NCI-H510A (cell line): ENCODE measurements at places on chromosomes 6 and 20.
A peak's percentile ranks its signal among the peaks of the same experiment; 100 is the strongest.

DNA sequence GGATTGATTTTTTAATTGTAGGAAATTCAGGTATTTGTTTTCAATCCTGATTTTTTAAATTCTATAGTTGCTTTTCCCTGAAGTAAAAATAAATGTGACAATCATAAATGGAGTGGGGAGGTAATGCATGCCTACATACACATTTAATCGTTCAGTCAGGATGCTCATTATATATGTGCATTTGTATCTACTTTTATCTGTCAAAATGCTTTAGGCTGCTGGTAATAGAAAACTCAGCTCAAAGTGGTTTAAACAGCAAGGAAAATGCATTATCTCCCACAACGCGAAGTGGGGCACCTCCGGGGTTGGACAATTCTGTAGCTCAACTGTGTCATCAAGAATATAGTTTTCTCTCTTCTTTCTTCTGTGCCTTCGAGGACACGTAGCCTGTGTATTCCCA lies 116.4 kb upstream of the SASH1 start:
- no peak for DNase-seq

- no peak for DNase-seq
Measured at GRCh38 chr6:159777240-159777904, 12.0 kb downstream of the TCP1 start.

GRCh38 chr20:62808211-62808865 lies 3.7 kb downstream of the OGFR start:
- DNase-seq, result no peak

- DNase-seq, result no peak
Measured at GRCh38 chr20:50101887-50102286, 11.1 kb downstream of the UBE2V1 start.

DNA sequence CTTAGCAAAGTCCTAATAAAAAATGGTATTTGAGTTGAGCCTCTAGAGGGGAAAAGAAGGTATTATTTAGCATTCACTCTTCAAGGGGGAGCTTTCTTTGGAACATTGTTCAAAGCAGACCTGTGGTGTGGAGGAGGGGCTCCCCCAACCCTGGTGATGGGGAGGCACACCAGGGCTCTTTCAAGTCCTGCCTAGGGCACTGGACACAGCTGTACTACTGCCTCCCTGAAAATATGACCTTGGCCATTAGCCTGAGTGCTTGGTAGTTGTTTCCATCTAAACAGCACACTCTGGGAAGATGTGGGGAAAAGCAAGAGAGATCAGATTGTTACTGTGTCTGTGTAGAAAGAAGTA lies 215.1 kb upstream of the CNR1 start:
- DNase-seq, result no peak

DNA sequence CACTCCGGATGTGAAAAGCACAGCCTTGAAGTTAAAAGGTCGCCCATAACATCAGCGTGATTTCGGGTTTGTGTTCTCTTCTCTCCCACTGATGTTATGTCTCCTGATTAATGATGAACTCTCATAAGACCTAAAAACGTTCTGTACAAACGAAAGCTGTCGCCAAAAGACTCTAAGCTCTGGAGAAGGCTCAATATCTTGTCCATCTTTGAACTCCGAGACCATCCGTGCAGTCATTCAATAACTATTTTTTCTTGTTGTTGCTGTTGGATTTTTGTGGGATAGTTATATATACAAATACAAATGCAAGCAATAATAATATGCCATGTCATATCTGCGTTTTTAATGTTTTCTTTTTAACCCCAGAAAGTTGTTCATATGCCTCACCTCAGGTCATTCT lies 291.8 kb upstream of the MARCKS start:
- DNase-seq, result no peak

- DNase-seq, result no peak
Measured at GRCh38 chr20:40634891-40635290, 54.1 kb downstream of the MAFB start.

GRCh38 chr6:157962601-157963302 lies 18.9 kb upstream of the SYNJ2 start:
- no peak for DNase-seq

GRCh38 chr20:37841971-37842370 lies 61.0 kb upstream of the VSTM2L start:
- DNase-seq, result no peak

- DNase-seq, result no peak
Measured at GRCh38 chr6:37182736-37183590, 13.0 kb downstream of the PIM1 start.

DNA sequence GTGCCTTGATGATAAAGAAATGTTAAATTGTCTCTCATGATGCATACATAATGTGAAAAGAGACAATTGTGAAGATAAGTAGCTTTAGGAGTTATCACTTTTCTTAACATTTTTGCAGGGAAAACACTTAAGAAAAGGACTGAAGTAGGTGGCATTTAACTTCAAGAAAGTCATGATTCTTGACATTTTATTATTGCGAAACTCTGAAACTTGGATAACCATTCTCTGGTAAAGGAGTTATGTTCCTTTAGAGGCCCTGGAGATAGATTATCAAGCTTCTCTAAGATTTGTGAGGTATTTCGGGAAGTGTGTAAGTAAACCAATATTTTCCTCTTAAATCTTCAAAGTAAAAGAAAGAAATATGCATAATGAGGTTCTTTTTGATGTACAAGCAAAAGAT lies 38.5 kb downstream of the HTR1B start:
- no peak for DNase-seq

DNA sequence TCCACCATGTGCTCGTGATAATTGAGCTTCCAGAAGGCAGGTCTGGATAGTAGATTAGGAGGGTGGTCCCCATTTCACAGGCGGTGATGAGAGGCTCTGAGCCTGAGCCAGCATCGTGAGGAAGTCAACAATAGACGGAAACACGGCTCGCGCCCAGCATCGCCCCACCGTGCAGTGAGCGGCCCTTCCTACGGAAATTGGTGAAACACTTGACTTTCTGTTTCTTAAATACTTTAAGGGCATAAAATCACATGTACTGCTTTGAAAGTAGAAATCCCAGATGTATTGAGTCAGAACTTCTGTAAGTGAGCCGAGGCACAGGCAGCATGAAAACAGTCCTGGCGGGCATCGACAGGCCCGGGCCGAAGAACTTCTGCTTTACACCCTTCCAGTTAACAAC lies 4.3 kb upstream of the KIF25 start:
- DNase-seq, result no peak

DNA sequence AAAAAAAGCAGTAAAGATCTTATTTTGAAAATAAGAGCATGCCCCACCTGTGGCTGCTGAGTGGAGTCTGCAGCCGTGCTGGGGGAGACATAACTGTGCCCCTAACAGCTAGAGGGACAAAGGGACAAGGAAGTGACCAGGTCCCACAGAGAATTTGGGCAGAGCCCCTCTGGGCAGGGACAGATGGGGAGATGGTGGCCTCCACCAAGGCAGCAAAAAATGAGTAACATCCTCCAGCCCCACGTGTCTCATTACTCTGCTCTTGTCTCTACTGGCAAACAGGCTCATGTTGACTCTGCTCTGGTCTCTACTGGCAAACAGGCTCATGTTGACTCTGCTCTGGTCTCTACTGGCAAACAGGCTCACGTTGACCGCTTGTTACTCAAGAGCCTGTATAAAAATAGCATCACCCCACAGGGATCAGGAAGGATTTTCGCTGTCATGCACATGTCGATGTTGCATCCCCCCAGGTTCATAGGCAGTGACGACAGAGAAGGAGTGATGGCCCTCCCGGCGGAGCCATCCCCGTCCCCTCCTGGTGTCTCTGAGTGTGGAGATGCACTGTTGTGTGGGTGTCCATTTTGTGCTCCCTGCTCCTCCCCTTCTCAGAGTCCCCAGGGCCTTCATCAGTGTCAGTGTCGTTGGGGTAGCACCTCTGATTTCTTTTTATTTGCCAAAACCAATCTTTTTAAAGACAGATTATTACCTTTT lies 17.3 kb upstream of the PCMTD2 start:
- DNase-seq, result no peak

DNA sequence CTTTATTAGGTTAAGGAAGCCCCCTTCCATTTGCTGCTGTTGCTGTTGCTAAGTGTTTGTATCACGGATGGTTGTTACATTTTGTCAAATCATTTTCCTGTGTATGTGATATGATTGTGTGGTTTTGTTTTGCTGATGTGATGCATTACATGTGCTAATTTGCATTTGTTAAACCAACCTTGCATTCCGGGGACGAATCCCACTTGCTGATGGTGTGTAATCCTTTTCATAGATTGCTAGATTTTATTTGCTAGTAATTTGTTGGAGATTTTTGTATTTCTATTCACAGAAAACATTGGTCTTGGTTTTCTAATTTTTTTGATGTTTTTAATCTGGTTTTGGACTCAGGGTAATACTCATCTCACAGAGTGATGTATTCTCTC lies 167.8 kb downstream of the WDR27 start:
- DNase-seq, result no peak

- DNase-seq, result peak; percentile 48
Measured at GRCh38 chr6:89260832-89261231, 43.7 kb upstream of the GABRR1 start.

GRCh38 chr20:52105442-52106422 lies 85.8 kb downstream of the ZFP64 start:
- DNase-seq, result no peak

DNA sequence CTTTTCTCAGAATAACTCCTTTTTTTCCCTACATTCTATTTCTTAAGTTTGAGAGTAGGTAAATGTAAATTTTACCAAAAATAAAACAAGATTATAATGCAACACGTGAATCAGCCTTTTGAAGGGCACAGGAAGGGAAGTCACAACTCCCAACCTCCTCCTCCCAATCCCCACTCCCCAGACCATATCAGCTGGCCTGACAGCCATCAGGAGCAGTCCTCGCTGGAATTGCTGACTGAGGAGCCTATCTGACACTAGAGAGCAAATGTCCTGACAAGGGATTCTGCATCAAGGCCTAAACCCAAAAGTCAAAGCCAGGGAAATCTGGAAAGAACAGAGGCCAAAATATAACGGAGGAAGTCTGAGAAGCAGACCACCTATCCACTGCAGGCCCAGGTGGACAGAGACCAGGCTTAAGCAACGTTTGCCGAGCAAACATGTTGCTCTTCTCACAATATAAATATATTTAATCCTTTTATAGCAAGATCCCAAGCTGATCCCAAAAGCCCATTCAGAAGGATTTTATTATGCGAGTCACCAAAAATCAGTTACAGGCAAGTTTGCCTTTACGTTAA lies 2.5 kb downstream of the RRAGD start:
- DNase-seq, result no peak

- DNase-seq, result no peak
Measured at GRCh38 chr6:143561105-143561704, 49.7 kb upstream of the FUCA2 start.

DNA sequence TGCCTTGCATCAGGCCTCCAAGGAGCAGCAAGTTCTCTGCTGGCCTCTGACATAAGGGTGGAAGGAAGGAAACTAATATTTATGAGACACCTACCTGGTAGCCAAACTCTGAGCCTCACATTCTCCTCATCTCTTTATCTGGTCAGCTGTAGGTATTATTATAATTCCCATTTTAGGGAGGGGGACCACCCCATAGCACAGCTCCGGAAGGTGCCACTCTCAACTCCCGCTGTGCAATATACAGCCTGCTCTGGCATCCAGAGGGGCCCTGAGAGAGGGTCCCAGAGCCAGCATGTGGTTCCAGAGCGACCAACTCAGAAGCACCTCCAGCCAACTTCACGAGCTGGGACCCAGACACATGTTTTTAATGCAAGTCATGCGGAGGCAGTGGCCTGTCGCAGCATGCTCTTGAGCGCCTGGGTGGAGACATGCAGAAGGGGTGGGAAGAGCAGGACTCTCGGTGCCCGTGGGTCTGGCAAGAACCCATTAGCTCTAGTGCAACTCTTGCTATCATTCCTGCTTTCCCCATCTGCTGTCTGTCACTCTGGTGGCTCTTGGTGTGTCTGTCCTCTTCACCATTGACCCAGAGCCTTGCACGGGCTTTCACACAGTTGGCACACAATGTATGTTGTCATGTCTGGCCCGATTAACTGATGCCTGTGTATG lies 15.0 kb upstream of the MYMX start:
- no peak for DNase-seq

DNA sequence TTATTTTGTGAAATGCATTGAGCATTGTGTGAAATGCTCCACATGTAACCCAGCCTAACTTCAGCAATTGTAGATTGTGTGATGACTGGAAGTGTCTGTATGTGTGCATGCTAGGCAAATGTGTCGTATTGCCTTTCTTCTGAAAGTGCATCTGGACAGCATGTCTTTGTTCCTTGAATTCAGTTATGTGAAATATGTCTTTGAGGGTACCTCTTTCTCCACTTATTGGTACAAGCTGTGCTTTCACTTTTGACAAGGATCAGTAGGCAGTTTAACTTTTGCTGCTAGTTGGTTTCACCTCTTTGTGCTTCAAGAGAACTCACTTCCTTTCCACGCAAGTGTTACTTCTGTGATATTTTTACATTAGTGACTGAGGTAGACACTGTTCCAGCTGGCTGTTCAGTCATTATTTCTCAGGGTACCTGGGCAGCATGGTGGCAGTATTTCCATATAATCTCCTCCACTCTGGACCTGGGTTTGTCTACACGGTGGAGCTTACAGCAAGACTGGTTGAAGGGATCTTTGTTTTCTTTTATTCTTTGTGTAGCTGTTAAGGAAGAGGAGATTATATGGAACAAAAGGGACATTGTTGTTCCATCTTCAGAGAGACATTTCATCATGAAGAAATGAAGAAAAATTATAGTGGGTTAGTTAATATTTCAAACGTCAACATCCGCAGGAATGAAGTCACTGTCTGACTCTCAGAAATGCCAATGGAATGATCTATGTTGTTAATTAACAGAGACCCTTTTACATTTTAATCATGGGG lies 175.4 kb downstream of the UTRN start:
- DNase-seq, result no peak

GRCh38 chr6:169702840-169703246 lies 917 bp downstream of the C6orf120 start:
- no peak for DNase-seq

- no peak for DNase-seq
Measured at GRCh38 chr20:46660487-46660886, 9.2 kb upstream of the SLC13A3 start.

GRCh38 chr6:37659561-37659960 lies 38.1 kb downstream of the MDGA1 start:
- DNase-seq, result no peak

GRCh38 chr20:38764567-38765318 lies 16.5 kb downstream of the ACTR5 start:
- no peak for DNase-seq

- DNase-seq, result no peak
Measured at GRCh38 chr6:28673787-28674671, 148.3 kb downstream of the GPX5 start.

DNA sequence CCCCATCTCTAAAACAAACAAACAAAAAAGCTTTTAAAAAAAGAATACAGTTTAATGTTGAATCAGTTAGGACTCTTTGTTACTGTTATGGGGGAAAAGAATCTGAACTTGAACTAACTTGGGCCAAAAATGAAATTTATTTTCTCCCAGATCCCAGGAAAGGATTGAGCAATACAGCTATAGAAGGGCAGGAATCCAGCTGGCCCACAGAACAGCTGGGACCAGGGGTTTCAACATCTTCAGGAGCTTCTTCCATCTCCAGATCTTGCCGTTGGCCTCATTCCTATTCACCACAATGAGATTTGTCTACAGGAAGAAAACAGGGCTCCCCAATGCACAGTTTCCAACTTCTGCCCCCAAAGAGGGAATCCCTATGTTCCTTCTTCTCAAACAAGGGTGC lies 43.2 kb upstream of the AKAP12 start:
- no peak for DNase-seq

- no peak for DNase-seq
Measured at GRCh38 chr6:14306151-14306906, 188.8 kb downstream of the CD83 start.

GRCh38 chr6:2028457-2029038 lies 216.9 kb downstream of the GMDS start:
- DNase-seq, result no peak
